Lung (tissue), 17 donors: ENCODE measurements at places on chromosomes 3 and 15. TPM values are rescaled to one million over a fixed set of nuclear protein-coding genes. Genes with fewer than 3 reads are reported as not detected.

THBS1 gene
- polyA plus RNA-seq = 544 TPM

ALDH1L1 gene
- polyA plus RNA-seq = 3.3 TPM

POLQ gene
- polyA plus RNA-seq = 0.22 TPM

CCDC54 gene
- polyA plus RNA-seq = not detected

NEO1 gene
- 10.7 TPM for polyA plus RNA-seq

STRA6 gene
- 1.1 TPM for polyA plus RNA-seq

SERPINI2 gene
- polyA plus RNA-seq = 2.4 TPM

C15orf39 gene
- 34.4 TPM for polyA plus RNA-seq

GNB4 gene
- polyA plus RNA-seq = 17.9 TPM

DLG1 gene
- polyA plus RNA-seq = 16.7 TPM

FAM174B gene
- polyA plus RNA-seq = 19.0 TPM

RCCD1 gene
- polyA plus RNA-seq = 4.8 TPM

MUSTN1 gene
- 39.0 TPM for polyA plus RNA-seq

DLL4 gene
- polyA plus RNA-seq = 16.3 TPM

OR5K2 gene
- not detected for polyA plus RNA-seq

CHRNA3 gene
- not detected for polyA plus RNA-seq

GCSAM gene
- 0.14 TPM for polyA plus RNA-seq
